ENCODE measurements at places on chromosomes 1 and 21. TPM values are rescaled to one million over a fixed set of nuclear protein-coding genes. Genes with fewer than 3 reads are reported as not detected.
A peak's percentile ranks its signal among the peaks of the same experiment; 100 is the strongest.

DNA sequence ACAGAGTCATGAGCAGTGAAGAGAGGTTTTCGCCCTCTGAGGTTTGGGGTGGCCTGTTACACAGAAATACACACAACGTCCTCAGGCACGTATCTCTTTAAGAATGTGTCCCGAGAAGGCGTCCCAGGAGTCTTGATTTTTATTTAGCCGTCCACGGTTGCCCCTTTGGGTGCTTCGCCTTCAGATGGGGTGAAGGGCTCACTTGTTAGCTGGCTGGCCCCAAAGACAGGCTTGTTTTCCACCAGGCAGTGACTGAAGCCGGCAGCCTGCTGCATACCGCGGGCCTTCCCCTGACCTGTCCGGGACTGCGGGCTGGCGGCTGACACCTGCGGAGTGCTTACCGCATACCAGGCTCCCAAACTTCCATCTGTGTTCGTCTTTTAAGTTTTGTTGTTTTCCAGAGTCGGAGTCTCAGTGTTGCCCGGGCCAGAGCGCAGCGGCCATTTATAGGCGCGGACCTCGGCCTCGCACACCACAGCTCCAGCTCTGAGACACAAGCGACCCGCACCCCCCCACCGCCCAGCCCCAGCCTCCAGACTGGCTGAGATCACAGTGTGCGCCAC is 1.6 kb upstream of the ADARB1 start:
- no peaks in the 10 kb centered on the region for H3K36me3 ChIP-seq
- H3K4me1 ChIP-seq: peaks cover 8% of the 10 kb centered on the region
- no peak overlapping the region for H3K27ac ChIP-seq
- H3K27me3 ChIP-seq: no peaks in the 10 kb centered on the region
- peak; percentile 76 for DNase-seq

DNA sequence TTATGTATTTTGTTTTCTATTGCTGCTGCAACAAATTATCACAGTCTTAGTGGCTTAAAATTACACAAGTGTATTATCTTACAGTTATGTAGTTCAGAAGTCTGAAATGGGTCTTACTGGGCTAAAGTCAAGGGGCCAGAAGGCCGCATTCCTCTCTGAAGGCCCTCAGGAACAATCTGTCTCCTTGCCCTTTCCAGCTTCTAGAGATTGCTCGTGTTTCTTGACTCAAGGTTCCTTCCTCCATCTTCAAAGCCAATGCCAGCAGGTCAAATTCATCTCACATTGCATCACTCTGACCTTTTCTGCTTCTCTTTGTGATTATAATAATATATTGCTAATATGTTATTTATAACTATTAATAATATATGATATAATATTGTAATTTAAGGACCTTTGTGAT is 97.1 kb downstream of the DIRAS3 start:
- H3K4me1 ChIP-seq: no peaks in the 10 kb centered on the region
- no peak overlapping the region for H3K4me3 ChIP-seq
- H3K27ac ChIP-seq: no peak overlapping the region
- no peak for DNase-seq

- H3K4me1 ChIP-seq: peaks cover 9% of the 10 kb centered on the region
- no peak for DNase-seq
These were observed 118.2 kb downstream of the RIPK4 start for GRCh38 chr21:41648591-41649031.

DNA sequence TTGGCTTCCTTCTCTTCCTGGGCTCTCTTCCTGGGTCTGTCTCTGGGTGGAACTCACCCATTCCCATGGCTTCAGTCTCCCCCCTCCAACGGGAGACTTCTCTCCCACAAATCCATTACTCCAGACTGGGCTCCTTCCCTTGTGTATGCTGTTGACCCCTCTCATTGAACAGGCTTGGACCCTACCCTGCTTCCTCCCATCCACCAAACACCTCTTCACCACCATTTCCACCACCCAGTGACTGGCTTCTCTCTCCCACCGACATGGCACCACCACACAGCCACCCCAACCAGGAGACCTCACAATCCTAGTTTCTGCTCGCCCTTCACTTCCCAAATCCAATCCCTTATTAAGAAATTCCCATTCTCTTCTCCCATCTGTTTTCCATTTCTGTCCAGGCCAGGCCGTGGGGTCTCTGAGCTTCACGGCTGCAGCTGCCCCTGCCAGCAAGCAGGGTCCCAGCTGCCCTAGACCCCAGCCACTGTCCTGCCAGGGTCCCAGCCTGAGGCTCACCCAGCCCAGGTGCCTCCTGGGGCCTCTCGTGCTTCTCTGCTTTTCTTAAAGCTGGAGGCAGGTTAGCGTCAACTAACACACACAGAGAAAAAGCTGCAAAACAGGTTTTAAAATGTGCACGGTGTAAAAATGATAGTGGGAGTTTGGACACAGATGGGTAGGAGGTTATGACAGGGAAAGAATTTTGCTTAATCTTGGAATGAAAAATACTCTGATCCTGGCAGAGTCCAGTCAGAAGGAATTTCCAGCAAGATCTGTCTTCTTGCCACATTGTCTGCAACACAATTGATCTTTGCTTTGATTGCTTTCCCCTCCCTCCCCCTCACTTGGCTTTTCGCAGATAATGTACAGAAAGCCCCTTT is 383.8 kb upstream of the VAMP3 start:
- no peak overlapping the region for H3K27ac ChIP-seq
- no peak overlapping the region for H3K4me3 ChIP-seq
- H3K27me3 ChIP-seq: no peaks in the 10 kb centered on the region
- DNase-seq: peak; percentile 8
- H3K4me1 ChIP-seq: peaks cover 17% of the 10 kb centered on the region

Gene CD101
- 5.5 TPM for total RNA-seq

Gene PTGFR
- 2.1 TPM for total RNA-seq

Gene KRTAP13-2
- not detected for total RNA-seq
